ENCODE measurements at places on chromosomes 1 and 21.

- no peak for DNase-seq
Observed at GRCh38 chr1:78622548-78622947, 2.3 kb downstream of the IFI44L start.

GRCh38 chr21:32392880-32393676, at the start of gene URB1:
Gene URB1 (minus strand): TSS chr21:32393012. CDS start chr21:32392910, 102 bp downstream.
- DNase-seq = peak; percentile 87

DNA sequence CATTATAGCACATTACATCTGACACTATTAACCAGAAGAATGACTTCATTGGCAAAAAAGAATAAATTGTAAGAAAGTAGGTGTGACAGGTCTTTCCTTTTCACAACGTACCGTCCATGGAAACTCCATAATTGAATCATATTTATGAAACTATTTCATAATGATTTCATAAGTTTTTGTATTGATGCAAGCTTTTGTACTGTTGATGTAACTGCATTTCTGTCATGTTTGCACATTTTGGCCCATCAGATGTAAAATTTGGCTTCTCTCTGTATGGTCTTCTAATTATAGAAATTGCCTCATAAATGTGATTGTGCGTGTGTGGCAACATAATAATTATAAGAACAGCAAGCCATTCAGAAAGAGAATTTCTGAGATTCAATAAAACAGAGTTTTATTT, 180.7 kb upstream of the ZNHIT6 start:
- DNase-seq = no peak

- no peak for DNase-seq
Observed at GRCh38 chr1:95854457-95854856, 620.4 kb downstream of the RWDD3 start.

DNA sequence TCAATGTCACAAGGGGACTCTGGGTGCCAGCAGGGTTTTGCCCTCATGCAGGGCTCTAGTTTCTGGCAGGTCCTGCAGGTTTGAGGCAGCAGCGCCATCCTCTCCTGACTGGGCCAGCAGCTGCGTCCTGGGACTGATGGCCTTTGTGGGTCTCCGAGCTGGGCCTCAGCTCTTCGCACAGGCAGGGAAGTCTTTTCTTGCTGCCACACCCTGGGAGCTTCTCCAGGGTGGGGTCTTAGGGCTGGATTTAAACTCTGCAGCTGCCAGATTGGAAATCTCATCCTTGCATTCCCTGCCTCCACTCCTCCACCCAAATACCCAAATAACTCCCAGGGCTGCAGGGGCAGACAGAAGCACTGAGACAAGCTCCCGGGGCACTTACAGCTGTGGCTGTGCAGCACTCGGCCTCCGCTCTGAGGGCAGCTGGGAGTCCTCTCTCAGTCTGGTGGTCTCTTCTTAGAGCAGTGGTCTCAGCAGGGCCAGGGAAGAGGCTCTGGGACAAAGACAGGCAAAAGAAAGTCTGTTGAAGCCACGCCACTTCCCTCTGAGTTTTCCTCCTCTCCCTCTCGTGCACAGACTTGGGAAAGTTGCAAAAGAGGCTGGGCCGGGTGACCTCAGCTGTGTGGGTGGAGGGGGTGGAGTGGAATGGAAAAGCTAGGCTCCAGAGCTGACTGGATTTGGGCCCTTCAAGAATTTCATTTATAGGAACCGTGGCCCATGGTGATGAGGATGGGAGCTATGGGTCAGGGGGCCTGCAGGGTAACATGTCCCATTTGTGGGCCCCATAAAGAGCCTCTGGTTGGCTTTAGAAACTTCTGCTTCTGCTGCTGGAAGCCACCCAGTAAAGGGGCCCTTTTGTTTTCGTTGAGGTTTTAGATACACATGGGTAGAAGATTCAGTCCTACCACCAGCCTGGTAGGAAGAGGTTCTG, at the start of gene RAB7B:
Gene RAB7B (minus strand): TSS at position 525 of the 931 bp plus-strand sequence. CDS start 9,260 bp downstream, outside the sequence.
- DNase-seq = no peak

- DNase-seq = no peak
Observed at GRCh38 chr1:23184212-23184934, 15.7 kb upstream of the LUZP1 start.

- DNase-seq = no peak
Observed at GRCh38 chr1:29820401-29820800, 584.1 kb downstream of the PTPRU start.

GRCh38 chr1:223022641-223023473, 120.2 kb downstream of the TLR5 start:
- DNase-seq = no peak

DNA sequence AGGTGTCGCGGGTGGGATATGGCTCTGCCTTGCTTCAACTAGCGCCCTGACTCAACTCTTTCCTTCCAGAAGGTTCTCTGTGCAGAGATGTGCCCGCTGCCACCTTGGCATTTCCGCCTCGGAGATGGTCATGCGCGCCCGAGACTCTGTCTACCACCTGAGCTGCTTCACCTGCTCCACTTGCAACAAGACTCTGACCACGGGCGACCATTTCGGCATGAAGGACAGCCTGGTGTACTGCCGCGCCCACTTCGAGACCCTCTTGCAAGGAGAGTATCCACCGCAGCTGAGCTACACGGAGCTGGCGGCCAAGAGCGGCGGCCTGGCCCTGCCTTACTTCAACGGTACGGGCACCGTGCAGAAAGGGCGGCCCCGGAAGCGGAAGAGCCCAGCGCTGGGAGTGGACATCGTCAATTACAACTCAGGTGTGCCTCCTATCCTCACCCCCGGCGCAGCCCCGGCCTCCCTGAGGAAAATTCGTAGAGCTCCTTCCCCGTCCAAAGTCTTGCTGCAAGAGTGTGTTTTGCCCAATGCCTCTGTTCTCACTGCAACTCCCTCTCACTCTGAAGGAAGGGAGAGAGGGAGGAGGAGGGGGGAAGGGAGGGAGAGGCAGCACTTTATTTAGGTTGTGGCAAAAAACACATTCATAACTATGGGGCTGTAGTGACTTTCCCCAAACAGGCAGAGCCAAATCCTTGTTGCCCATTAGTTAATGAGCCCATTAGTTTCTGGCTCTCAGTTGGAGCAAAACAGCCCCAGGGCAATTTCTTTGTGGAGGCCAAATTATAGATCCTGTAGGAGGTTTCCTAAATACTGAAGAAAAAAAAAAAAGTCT, 4.3 kb downstream of the LHX9 start:
- no peak for DNase-seq

DNA sequence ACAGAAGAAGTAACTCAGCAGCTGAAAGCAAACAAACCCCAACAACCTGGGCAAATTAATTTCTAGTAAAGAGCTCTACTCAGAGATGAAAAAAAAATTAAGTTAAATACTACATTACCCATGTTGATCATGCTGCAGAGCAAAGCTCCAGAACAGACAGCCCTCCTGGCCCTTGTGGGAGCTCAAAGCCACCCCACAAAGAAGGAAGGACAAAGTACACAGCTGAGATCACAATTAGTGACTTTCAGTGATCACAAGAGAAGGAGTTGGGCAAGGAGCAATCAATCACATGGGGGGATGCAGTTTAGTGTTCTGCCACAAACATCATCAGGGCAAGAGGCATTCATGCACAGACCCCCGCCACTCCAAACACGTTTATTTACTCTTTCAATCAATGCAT, 114.2 kb downstream of the DAB1 start:
- DNase-seq = no peak

- DNase-seq = no peak
Observed at GRCh38 chr1:114794038-114794437, 13.6 kb upstream of the SIKE1 start.

- DNase-seq = no peak
Observed at GRCh38 chr1:78003070-78003746, 1.5 kb upstream of the DNAJB4 start.

DNA sequence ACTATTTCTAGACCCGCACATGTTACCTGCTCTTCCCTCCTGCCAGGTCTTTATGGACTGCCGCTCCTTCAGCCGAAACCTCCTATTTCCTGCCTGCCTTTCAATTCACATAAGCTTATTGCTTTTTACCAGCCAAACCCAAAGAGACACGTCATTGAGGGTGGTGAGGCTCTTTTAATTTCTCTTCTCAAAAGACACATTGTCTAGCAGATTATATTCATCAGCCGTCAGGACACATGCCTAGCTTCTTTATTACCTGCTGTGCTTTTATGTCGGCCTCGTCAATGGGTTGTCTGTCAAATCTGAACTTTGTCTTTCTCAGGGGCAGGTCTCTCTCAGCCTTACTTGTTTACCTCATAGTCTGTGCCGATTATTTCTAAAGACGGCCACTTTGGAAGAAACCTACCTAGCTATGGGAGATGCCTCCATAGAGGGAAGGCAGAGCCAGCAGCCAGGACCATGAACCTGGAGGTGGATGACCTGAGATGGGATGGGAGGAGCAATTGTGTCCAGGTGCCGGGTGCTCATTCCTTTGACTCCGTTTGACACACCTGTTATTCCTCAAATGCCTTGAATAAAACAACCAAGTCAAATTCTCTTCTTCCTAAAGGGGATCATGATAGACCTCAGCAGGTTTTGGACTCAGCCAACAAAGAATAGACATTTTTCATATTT, 42.0 kb downstream of the ZBTB18 start:
- DNase-seq = no peak

GRCh38 chr1:65105596-65105995, 42.4 kb upstream of the AK4 start:
- DNase-seq = no peak

GRCh38 chr21:32406405-32406804, 6.1 kb upstream of the EVA1C start:
- no peak for DNase-seq

- no peak for DNase-seq
Observed at GRCh38 chr1:83559129-83559840, 439.6 kb downstream of the TTLL7 start.

DNA sequence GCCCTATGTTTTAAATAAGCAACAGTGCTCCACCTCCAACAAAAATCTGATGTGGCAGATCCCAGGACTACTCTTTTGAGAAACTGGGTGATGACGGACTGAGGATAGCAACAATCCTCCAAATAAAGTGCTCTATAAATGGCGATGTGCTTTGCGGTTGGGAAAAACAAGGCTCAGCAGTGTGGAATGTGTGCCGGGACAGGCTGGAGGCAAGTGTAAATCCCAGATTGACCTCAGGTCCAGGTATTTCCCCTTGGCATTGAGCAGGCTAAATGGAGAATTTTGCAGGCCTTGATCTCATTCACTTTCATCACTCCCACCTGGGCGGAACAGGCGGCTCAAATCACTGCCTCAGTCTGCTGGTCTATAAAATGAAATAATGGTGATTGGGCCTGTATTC, 35.1 kb downstream of the LRRC42 start:
- DNase-seq = no peak

- DNase-seq = no peak
Observed at GRCh38 chr1:206002160-206002559, 1.0 kb downstream of the RAB7B start.

GRCh38 chr1:98468111-98468717, 193.3 kb upstream of the SNX7 start:
- DNase-seq = no peak

GRCh38 chr21:36713746-36714145, 14.8 kb downstream of the SIM2 start:
- no peak for DNase-seq

DNA sequence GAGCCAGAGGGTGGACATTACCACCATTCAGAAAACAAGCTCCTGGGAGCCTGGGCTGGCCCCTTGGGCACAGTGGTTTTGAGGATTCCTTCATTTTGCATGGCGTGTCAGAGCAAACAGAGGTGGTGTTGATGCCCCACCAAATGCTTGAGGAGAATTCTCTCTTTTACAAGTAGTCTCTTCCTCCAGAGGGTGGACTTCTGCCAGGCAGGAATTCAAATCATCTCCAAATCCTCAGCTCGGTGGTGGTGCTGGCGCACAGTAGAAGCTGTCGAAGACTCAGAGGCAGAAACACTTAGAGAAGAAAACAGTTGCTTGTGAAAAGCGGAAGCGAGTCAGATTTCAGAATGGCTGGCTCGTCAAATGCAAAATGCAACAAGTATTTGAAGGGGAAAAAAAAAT, 3.4 kb upstream of the CHI3L1 start:
- no peak for DNase-seq

DNA sequence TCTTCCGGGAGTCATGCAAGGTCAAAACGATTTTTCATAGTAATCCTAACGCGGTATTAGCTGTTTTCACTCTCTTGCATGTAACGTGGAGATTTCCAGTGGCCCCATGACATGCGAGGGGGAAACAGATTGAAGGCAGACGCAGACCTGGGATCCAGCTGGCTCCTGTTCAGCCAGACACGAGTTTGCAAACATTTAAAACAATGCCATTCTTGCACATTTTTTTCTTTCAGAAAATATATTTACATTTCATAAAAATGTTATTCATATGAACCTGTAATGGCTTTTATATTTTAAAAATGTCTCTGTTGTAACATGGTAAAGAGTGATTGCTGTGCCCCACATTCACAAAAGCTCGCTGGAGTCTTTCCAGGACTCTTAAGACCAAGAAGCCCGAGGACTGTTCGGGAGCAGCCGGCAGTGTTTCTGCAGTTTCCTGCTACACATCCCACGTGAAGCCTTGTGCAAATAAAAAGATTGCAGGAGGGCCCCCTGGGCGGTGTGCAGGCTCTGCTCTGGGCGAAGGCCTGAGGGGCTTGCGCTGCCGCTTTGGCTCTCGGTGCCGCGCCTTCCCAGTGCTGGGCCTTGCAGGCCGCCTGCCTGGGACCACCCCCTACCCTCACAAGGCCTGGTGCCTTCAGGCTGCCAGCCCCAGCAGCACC, 184.9 kb downstream of the DYRK1A start:
- DNase-seq = no peak

- no peak for DNase-seq
Observed at GRCh38 chr1:36711480-36711879, 228.8 kb upstream of the CSF3R start.

- DNase-seq = no peak
Observed at GRCh38 chr1:20123722-20124455, 4.6 kb upstream of the PLA2G2D start.

DNA sequence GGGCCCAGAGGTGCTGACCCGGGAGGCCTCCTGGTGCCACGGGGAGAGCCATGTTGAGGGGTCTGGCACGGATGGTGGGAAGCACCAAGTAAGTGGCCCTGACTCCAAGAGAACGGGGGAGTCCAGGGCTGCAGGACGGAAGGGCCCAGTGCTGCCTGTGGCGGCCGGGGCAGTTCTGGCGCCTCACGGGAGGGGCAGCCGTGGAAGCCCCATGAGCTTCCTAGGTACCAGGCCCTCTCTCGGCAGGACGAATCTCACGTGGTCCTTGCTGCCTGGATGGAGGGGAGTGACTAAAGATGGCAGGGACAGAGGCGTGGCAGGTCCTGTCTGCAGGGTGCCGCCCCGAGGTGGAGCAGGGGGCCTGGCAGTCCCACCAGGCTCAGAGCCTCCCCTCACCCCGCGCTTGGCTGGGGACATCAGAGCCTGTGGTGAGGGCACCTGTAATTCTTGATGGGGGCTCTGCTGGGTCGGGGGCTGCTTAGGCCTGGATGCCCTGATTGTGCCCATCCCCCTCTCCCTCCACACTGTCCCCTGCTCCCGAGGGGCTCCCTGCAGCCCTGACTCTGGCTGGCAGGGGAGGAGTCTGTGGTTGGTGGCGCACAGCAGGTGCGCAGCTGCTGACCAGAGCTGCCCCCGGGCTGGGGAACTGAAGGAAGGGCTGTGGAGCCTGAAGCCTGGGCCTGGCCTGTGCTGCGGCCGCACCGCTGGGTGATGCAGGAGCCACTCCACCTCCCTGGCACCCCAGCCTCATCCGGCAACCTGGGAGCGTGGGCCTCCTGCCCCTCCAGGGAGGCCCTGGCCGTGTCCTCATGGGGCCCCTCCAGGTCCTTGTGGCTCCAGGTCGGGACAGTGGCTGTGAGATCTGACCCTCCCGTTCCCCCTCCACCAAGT, 31.4 kb downstream of the POFUT2 start:
- no peak for DNase-seq

GRCh38 chr1:231037585-231038517, 2.2 kb downstream of the FAM89A start:
- DNase-seq = no peak
